Lower leg skin (tissue), 4 donors: ENCODE measurements at places on chromosomes 6 and 20. TPM values are rescaled to one million over a fixed set of nuclear protein-coding genes. Genes with fewer than 3 reads are reported as not detected.

GRCh38 chr6:42933205-42933604 lies 3.9 kb downstream of the CNPY3 start:
- no peak for DNase-seq

- no peak for DNase-seq
These were observed 99.8 kb upstream of the B3GAT2 start for GRCh38 chr6:71056656-71057055.

The MYLIP gene
- total RNA-seq = 49.6 TPM

The RAB32 gene
- 16.0 TPM for total RNA-seq

The MICB gene
- 0.97 TPM for total RNA-seq

- DNase-seq = peak; percentile 94
These were observed 661.3 kb downstream of the BCKDHB start for GRCh38 chr6:80767808-80768207.

The SYNGAP1 gene
- 21.1 TPM for total RNA-seq

- DNase-seq = peak; percentile 75
These were observed 76.5 kb downstream of the ZNF217 start for GRCh38 chr20:53517146-53517545.
